Activated naive CD4-positive, alpha-beta T cell treated with anti-CD3 and anti-CD28 coated beads, Interleukin-2, amount 50 U/mL, for 16 hours (primary cell): ENCODE measurements at places on chromosomes 12 and 14.

DNA sequence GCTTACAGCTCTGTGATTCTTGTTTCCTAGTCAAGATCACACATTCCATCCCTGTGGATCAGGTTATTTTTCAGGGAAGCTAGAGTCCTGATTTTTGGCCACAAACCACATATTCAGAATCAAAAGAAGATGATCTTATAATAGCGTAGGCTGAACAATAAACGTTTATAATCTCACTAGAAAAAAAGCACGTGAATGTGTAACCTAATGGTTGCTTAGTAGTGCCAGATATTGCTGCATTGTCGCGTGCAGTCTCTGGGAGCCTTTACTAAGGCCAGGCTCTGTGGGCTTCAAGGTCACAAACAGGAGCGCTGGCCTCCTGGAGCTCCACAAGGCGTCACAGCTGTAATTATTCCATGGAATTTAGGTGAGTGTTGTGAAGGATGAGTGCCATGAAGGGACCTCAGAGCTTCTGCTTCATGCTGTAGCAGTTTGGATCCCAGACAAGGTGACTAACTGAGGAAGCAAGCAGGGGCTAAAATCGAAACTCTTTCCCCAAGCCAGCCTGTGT lies 17.4 kb downstream of the CDKN1B start:
- DNase-seq, result no peak

DNA sequence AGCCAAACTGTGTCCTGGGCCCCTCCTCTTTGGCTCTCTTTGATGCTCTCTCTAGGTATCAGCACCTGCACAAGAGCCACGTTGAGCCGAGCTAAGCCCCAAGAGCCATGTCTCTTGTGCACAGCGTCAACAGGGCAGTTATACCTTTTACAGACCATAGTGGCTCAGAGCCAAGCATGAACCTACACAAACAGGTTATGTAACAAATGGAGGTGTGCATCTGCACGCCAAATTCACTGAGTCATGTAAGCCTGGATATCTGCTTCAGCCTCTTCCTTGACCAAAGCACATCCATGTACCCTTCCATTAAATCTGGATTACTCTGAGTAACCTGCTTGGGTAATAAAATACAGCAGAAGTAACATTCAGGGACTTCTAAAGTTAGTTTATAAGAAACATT lies 509.7 kb downstream of the NAV3 start:
- no peak for DNase-seq

GRCh38 chr12:106265116-106265515 lies 17.3 kb upstream of the CKAP4 start:
- DNase-seq, result no peak

GRCh38 chr12:110279566-110280375 lies 1.3 kb upstream of the ATP2A2 start:
- no peak for DNase-seq

- DNase-seq, result peak; percentile 81
These were observed at the start of gene RPS6KL1 for GRCh38 chr14:74922752-74923401. Gene RPS6KL1 (minus strand): TSS chr14:74923260. CDS start chr14:74921541, 1,719 bp downstream.

- peak; percentile 6 for DNase-seq
These were observed 175.9 kb upstream of the C14orf180 start for GRCh38 chr14:104403421-104404220.

DNA sequence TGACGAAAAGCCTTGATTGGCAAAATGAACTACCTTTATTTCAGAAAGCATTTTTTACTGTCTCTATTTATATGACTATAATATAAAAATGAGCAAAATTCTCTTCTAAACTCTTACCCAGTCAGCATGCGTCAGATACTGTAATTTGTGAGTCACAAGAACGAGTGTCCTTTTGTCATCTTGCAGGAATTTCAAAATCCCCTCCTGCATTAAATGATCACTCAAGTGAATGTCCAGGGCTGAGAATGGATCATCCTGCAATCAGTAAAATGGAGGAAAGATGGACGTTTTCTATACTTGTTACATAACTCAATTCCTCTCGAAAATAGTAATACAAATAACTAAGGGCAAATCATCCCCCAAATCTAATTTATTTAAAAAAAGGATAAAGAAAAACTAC lies 77.7 kb upstream of the KCNJ8 start:
- DNase-seq, result no peak

- no peak for DNase-seq
These were observed 24.2 kb downstream of the GDF11 start for GRCh38 chr12:55767156-55767555.

GRCh38 chr14:101564819-101565698 lies 3.8 kb downstream of the DIO3 start:
- no peak for DNase-seq
